Stimulated activated CD4-positive, alpha-beta T cell treated with anti-CD3 and anti-CD28 coated beads, Interleukin-1b, Interleukin-23, amount 100 ng/mL, for 4 hours (primary cell): ENCODE measurements at places on chromosomes 12 and 14.

DNA sequence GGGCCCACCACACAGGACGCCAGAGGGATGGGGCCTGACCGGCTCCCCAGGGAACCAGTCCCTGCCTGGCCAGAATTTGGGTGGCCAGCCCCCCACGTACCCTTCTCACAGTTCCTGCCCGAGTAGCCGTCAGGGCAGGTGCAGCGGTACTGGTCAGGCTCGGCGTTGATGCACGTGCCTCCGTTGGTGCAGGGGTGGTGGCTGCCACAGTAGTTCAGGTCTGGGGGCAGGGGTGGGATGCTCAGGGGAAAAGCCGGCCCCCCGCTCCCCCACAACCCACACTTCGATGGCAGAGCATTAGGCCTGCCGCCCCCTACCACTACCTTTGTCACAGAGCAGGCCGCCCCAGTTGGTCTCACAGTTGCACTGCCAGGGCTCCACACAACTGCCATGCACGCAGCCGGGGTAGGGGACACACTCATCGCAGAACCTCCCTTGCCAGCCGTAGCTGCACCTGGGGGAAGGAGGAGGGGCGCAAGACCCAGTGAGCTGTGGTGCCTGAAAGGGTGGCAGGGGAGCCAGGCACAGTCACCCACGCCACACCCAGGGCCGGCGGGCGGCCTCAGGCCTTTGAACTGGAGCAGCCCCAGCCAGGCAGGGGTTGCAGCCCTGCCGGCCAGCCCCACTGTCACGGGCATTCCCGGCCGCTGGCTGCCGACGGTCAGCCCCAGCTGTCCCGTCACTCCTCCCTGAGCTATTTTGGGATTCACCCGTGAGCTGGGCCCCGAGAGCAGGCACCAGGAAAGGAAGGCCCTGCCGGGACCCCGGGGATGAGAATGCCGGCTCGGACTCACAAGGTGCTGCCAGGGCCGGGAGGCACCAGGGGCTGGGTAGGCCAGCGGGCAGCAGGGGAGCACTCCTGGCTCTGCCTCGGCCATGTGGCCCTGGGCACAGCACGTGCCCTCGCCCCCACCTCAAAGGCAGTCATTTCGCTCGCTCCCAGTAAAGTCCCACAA, 16.5 kb downstream of the JAG2 start:
- DNase-seq = no peak

- no peak for DNase-seq
Observed at GRCh38 chr14:90523961-90524875, 127.4 kb downstream of the CALM1 start.

DNA sequence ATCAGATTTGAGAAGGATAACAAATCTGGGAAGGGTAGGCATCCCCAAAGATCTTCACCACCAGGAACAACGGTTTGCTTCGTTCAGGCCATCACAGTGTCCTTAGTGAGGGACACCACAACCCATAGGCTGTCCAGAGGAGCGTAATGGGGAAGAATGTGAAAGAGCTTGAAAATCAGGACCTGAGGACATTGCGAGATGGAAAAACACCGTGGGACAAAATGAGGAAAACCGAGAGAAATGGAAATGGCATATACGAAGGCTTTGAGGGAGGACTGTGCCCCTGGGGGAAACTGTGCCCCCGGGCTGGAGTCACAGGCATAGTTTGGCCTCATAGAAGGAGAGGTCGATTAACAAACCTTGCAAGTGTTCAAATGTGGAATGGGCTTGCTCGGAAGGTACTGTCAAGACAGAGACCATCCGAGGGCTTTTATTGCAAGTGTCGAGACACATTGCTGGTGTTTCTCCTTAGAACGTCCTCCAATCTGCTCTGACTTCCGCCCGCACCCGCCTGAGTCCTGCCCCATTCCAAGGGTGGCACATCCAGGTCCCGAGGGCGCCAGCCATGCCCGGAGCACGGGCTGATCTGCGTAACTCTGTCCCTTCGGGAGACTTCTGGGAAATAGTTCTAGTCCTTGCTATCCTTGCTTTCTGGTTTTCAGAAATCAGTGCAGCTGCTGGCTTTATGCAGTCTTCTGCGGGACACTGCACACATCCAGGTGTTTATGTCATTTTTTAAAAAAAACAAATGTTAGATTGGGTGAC, 885 bp upstream of the PALS1 start:
- no peak for DNase-seq

- DNase-seq = no peak
Observed at GRCh38 chr12:11861155-11861863, 209.4 kb upstream of the BCL2L14 start.

GRCh38 chr14:74441113-74441512, 15.1 kb upstream of the SYNDIG1L start:
- DNase-seq = no peak

DNA sequence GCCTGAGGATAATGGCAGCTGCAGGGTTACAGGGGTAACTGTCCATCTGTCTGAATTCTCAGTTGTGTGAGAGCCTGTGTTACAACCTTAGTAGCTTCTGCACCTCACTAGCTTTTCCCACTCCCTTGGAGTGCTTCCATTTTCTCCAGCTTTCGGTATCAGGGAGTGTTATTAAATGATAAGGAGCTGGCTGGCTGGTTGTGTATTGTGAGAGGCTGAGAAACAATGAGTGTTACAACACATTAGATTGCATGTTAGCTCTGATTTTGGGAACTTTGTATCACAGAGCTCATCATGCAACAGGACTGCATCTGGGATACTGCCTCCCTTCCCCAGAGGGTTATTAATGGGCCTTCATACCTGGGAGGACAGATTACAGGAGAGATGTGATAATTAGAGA, 723.7 kb downstream of the DIO2 start:
- no peak for DNase-seq

GRCh38 chr14:96088911-96089310, 49.7 kb downstream of the C14orf132 start:
- no peak for DNase-seq

DNA sequence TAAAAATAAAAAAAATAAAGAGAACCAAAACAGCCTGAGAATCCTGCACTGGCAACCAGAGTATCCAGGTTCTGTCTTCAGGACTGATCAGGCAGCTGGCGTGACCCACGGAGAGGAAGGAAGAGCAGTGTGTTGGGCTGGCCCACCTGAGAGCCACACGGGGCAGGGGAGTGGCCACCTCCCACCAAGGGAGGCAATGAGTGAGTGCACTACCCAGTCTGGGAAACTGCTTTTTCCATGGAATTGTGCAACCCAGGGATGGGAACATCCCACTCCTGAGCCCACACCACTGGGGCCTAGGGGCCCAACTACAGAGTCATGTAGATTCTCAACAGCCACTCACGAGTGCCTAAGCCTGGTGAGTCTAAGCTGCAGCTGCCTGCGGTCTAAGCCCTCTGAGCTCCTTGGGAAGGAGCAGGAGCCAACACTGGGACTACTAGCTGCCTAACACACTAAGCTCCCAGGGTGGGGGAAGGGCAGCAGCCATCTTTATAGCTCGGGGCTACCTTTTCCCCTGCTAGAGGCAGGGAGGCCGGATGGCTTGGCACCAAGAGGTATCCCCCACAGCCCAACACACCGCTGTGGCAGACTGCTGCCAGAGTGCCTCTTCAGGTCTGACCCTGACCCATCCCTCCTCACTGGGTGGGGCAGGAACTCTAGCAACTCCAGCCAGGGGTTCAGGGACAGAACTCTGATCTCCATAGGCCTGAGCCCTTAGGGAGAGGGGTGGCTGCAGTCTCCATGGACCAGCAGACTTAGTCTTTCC, 610.9 kb downstream of the RERGL start:
- no peak for DNase-seq

DNA sequence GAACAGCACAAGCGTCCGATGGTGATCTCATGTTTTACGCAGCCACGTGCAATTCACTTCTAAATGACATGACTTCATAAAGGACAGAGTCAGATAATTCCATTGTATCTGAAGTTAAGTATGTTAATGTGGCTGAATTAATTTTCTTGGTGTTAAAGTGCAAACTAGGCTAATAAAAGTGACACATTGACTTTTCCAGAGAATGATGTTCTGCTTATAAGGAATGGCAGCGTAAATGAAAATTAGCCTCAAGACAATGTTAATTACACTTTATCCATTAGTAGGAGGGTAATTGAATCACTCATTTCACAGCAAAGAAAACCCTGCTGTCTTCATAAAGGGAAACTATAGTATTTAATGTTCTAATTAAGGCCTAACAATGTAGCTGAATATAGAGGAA, 426.5 kb downstream of the GLT1D1 start:
- DNase-seq = no peak

DNA sequence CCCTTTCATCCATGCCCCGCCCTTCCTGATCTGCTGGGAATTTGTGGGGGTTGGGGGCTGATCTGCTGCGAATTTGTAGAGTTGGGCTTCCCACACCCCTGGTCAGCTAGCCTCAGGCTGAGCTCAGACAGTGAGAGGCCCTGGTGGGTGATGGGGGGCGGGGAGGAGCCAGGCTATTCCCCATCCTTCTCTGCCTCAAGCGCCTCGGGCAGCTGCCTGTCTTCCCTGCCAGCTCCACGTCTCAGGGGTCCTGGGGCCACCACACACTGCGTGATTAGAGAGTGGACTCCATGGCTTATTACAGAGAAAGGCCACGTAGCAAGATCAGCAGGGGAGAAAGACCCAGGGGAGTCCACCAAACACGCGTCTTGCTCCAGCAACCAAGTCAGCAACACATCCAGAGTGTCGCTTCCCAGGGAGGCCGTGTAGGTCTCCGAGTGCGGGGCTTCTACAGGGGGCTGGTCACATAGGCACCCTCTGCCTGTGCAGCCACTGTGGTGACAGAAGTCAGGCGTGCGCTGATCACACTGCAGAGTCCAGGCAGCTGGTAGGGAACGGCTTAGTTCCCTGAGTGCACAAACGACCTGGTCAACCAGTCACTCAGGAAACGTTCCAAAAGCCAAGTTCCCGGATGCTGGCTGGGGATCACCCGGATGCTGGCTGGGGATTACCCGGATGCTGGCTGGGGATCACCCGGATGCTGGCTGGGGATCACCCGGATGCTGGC, 254.4 kb upstream of the SFSWAP start:
- no peak for DNase-seq
